ENCODE measurements at places on chromosomes 5 and 9.

DNA sequence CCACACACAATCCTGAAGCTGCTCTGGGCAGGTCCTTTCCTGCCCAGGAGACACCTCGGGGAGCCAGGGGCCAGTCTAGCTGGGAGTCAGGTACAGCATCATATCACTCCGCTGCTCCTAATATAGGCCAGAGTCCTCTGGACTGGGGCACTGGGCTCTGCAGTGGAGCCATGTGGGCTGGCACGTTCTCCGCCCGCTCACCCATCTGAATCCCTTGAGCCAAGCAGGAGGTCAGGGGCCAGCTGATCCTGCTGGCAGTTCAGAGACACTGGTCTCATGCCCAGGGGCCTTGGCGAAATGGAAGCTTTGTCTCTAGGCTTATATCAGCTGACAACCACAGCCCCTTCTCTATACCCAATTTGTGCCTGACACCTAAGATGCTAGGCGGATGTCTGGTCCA, 9.3 kb upstream of the CORO2A start:
- no peak for DNase-seq

DNA sequence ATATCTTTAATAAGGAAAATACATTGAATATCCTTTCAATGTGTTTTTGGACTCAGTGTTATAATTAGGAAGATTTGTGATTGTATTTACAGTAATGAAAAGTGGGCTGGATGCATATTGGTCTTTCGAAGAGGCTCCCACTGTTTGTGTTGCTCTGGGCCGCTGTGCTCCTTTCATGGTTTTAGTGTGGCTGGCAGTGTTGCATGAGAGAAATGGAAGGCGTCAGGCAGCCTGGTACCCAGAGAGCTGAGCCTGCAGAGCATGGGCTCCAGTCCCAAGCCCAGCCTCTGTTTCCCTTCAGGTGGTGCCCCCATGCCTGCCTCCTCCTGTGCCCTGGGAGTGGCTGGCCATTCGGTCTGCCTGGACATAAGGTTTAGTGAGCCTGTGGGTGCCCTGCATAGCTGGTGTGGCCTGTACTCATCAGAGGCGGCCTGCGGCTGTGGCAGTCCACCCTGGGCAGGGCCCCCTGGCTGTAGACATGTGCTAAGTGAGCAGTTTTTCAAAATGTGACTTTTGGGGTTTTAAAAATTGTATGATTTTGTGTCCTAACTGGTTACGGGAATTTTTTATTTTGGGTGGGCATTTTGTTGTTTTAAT, 27.4 kb upstream of the FAM120AOS start:
- no peak for DNase-seq

DNA sequence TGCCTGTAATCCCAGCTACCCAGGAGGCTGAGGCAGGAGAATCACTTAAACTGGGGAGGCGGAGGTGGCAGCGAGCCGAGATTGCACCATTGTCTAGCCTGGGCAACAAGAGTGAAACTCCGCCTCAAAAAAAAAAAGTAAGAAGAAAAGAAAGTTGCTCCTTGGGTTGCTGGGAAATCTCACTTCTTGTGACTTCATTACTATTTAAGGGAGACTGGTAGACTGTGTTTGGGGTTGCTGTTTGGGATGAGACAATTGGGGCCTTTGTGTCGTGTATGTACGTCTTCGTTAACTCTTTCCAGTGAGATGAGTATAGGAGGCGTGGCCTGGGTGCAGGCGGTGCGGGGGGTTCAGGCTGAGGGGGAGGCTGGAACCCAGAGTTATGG, 11.6 kb downstream of the NDST1 start:
- DNase-seq = no peak

- no peak for DNase-seq
Measured at GRCh38 chr9:76200315-76200714, 193.9 kb downstream of the RFK start.

- DNase-seq = no peak
Measured at GRCh38 chr9:89427621-89428221, 70.2 kb downstream of the SEMA4D start.

- DNase-seq = no peak
Measured at GRCh38 chr9:129900263-129901027, 65.2 kb downstream of the USP20 start.

DNA sequence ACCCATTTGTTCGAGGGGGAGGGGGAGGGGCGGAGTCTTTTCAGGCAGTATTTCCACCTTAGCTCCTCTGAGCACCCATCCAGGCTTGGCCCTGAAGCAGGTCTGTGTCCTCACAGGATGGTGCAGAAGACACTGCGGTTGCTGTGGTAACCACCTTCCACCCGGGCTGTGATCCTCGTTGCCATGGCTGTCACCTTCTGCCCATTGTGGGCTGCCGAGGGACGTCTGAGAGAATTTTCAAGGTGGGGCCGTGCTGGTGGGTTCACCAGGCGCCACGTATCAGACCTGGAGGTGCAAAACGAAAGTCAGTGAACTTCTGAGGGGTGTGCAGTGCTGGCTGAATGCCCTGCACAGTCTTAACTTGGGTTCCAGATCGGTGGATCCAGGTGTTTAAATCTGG, 26.7 kb downstream of the POLR1E start:
- no peak for DNase-seq

GRCh38 chr9:131801810-131802209, 61.9 kb upstream of the RAPGEF1 start:
- DNase-seq = no peak

- DNase-seq = no peak
Measured at GRCh38 chr5:144395704-144396103, 225.0 kb downstream of the KCTD16 start.

- DNase-seq = no peak
Measured at GRCh38 chr9:107280543-107280942, 2.5 kb upstream of the RAD23B start.

All from type B pancreatic cell (in vitro differentiated cells).